ENCODE measurements at places on chromosomes 1 and 21.

GRCh38 chr1:223803211-223803610 is 42.5 kb downstream of the TP53BP2 start:
- no peak for DNase-seq

DNA sequence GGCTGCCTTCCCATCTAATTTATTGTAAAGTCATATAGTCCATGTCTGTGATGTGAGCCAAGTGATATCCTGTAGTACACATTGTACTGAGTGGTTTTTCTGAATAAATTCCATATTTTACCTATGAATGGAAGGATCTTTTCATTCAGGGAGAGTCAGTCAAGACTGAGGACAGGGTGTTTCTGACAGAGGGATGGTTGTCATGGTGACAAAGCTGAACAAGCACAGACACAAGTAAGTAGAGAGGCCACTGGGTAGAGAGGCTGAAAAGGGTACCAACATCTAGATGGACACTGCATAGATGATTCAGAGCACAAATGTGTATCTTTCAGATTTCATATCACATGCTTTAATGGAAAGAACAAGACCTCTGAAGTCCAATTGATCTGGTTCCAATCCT is 22.6 kb upstream of the IL20 start:
- no peak for DNase-seq

GRCh38 chr1:25011943-25012638 is 82.0 kb upstream of the RUNX3 start:
- no peak for DNase-seq

DNA sequence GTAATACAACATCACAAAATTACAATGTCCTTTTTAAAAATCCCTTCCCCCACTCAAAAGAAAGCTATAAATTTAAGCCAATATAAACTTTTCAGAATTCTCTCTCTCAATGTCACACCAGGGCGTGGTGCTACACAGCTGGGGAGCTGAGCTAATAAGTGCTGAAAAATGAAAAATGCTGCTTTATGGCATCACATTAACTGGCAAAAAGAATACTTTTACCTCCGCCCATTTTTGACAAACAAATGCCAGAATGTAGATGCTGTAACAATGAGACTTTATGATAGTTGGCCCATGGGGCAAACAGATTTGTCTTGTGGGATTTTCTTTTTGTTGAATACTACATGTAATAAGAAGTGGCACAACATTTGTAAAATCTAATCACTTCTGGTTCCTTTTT is 12.7 kb upstream of the LYPLAL1 start:
- DNase-seq = no peak

- DNase-seq = no peak
These were observed 687 bp upstream of the RASSF5 start for GRCh38 chr1:206506405-206507283.

DNA sequence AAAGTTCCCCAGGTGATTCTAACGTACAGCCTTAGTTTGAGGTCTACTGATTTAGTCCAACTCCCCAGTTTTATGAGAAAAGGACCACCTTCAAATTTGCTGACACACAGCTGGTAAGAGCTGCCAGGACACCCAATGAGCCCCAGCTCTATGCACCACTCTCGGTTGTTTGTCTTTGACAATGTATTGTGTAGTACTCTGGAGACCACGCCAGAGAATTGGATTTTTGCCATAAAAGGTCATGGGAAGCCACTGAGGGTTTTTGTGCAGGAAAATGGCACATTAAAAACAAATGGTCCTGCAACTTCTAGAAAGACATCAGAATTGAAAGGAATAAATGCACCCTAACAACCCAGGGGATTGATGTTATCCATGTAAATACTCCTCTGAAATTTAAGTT is 7.1 kb upstream of the IER5 start:
- DNase-seq = no peak

- DNase-seq = peak; percentile 62
These were observed 601.9 kb downstream of the MRPL39 start for GRCh38 chr21:25005388-25005787.

GRCh38 chr1:147542569-147542897 is 1.2 kb downstream of the BCL9 start:
- no peak for DNase-seq

DNA sequence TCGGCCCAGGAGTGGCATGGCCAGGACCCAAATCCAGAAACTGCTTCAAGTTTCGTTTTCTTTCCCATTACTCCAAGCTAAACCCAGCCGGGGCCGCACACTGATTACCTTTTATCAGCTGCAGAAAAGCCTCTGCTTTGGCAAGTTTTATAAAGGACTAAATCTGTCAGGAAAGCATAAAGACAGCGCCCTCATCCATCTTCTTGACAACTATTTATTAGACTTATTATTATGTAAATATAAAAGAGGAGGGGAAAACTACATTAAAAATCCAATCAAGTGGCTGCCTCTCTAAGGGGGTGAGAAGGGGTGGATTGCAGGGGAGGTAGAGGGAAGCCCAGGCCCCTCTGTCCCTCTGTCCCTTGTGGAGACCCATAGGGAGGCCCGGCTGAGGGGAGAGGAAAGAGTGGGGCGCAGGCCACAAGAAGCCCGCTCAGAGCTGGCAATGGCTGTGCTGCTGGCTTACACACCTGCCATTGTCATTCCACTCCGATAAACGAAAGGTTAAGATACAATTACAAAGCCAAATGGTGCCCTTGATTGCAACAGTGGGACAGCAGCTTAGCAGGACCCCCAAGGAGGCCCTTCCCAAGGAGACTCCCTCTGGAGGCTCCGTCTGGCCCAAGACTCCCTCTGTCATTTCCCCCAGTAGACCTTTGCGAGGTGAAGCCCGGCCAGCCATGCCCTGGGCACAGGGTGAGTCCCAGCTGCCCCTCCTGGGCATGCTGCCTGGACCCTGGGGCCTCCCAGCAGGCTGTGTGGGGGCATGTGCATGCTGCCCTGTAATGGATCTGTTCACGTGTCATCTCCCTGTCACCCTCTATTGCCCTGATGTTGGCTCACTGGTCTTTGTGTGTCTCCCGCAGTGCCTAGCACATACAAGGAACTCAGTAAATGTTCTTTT is 45.4 kb downstream of the KCND3 start:
- no peak for DNase-seq

DNA sequence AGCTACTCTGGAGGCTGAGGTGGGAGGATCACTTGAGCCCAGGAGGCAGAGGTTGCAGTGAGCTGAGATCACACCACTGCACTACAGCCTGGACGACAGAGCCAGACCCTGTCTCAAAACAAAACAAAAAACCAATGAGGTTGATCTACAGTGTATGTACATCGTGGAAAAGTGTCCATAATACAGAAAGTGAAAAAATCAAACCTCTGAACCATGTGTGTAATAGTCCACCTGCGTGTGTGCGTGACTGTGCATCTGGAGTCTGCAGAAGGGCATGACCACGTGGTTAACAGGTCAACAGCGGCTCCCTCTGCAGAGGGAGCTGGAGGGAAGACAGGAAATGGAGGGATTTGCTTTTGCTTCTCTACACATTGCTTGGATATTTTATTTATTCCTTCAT is 32.4 kb upstream of the ENO1 start:
- peak; percentile 44 for DNase-seq

DNA sequence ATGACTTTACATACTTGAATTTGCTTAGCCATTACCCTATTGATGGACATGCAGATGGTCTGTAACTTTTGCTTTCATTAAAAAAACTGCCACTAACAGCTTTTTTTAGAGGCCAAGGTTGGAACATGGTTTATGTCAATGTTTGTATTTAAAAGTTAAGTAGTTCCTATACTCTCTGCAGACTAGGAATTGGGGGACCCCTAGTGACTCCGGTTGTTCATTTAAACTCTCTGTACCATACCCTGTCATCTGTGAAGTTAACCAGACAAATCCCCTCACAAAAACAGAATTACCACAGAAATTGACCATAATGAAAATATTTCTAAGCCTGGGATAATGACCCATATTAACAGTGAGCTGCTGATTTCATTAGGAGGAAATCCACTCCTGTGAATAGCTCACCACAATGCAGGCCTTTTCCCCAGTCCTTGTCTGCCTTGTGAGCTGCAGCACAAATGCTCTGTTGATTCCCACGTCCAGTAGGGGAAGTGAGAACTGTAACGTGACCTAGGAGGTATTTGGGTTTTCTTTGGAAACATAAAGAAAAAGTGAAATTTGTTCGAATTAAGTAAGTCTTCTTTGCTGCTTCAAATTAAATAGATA is 30.2 kb upstream of the CD101 start:
- no peak for DNase-seq

- DNase-seq = peak; percentile 29
These were observed 218.0 kb downstream of the DENND1B start for GRCh38 chr1:197557302-197557701.

GRCh38 chr1:80675454-80675853 is 1125.3 kb upstream of the ADGRL2 start:
- peak; percentile 18 for DNase-seq

GRCh38 chr1:7719468-7720094 is 51.5 kb upstream of the VAMP3 start:
- DNase-seq = no peak

DNA sequence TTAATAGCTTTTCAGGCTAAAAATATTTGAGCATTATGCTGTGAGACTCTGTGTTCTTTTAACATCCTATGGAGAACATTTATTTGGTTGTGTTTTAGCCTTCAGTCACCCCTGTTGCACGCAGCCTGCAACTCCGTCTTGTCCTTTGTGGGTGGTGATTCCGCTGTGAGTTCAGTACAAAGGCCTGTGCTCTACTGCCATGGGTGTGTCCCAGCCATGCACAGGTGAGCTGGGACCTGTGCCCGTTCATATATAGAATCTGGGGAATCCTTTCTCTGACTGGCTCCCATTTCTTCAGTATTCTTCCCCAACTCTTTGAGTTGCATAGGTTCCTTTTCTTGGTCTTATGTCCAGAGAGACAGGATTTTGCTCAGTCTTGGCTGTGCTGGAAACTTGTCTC is 61.4 kb downstream of the ACTL8 start:
- no peak for DNase-seq

All from MCF 10A (cell line).